ENCODE measurements at places on chromosomes 5 and 9. TPM values are rescaled to one million over a fixed set of nuclear protein-coding genes. Genes with fewer than 3 reads are reported as not detected.

- no peak overlapping the region for H3K4me3 ChIP-seq
- H3K27ac ChIP-seq: no peak overlapping the region
- no peaks in the 10 kb centered on the region for H3K27me3 ChIP-seq
Measured at GRCh38 chr5:154058055-154059038, 19.6 kb downstream of the MFAP3 start.

IRX2 gene
- total RNA-seq: 0.07 TPM

GRCh38 chr9:70420441-70421271 lies 6.2 kb upstream of the KLF9 start:
- H3K4me1 ChIP-seq: peaks cover 34% of the 10 kb centered on the region
- no peaks in the 10 kb centered on the region for H3K36me3 ChIP-seq
- no peaks in the 10 kb centered on the region for H3K27me3 ChIP-seq
- peak overlapping the region; percentile 100 for H3K27ac ChIP-seq
- H3K4me3 ChIP-seq: peak overlapping the region; percentile 49

DNA sequence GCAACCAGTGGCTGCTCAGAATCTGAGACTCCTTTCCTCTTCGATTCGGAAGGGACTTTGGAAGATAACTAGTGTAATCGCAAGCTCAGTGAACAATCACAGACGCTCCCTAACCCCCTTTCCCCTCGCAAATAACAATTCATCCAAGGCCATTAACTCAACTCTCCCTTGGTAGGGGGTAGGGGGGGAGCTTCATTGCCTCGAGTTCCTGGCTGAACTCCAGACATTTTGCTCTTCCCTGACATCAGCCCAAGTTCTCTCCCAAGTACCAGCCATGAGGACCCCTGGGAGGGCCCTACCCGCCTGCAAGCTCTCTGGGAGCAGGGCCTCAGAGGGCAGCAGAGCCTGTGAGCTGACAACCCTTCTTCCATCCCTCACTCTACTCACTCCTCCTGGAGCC lies 8.4 kb downstream of the FAM163B start:
- no peak overlapping the region for H3K27ac ChIP-seq
- H3K36me3 ChIP-seq: no peaks in the 10 kb centered on the region
- H3K4me3 ChIP-seq: no peak overlapping the region
- peaks cover 33% of the 10 kb centered on the region for H3K27me3 ChIP-seq
- H3K4me1 ChIP-seq: 0 out of 2 replicates have a peak, but pooled peaks cover 3% of the 10 kb centered on the region

FOXD4L4 gene
- not detected for total RNA-seq

DNA sequence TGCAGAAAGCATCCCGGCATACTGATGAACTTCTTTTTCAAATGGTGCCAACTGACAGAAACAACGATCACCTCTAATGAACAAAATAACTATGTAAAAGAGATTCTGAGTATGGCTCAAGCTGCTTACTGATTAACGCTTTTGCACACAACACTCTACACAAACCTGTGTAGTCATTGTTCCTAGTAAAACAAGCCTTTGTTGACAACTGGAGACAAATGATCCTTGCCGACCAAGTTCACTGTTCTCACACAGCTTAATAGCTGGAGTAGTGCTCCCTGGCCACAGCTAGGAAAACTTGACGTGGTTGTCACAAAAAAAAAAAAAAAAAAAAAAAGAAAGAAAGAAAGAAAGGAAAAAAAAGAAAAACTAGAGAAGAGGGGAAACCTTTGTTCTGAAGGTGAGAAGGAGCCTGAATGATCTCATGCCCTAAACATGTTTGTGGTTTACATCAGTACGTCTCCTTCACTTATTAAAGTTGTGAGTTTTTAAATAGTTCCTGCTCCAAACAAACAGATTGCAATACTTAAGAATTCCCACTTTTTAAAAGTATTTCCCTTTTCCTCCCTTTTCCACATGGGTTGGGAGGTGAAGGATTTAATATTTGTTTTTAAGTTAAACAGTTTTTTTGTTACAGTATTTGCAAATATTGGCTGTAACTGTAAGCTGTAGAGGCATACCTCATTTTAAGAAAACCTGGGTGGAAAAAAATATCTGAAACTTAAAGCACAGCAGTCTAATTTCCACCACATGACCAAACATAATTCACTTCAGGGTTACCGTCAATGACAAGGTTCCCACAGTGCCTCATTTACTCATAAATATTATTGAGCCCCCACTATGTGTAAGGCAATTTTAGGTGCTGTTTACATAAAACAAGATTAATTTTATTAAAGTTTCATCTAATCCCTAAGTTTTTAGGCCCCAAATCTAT lies 63.7 kb downstream of the GLIS3 start:
- H3K27me3 ChIP-seq: no peaks in the 10 kb centered on the region
- DNase-seq: no peak
- no peak overlapping the region for H3K4me3 ChIP-seq
- no peaks in the 10 kb centered on the region for H3K36me3 ChIP-seq

DNA sequence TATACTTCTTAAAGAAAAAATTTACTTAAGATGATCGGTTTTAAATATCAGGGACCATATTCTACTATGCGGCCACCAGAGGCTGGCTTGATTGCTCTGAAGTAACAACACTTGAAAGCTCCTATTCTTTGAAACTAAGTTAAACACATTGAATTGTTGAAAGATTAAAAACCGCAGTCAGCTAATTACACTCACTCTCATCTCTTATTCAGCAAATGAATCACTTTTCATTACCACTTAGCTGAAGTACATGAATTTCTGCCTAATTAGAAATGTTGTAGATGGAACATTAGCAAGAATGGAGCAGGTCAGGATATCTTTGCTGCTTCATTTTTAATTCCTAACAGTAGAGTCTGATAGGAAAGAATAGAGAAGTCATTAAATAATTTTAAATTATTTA lies 42.3 kb downstream of the LSM11 start:
- no peak overlapping the region for H3K27ac ChIP-seq
- no peaks in the 10 kb centered on the region for H3K27me3 ChIP-seq
- H3K4me3 ChIP-seq: no peak overlapping the region
- DNase-seq: no peak
- H3K36me3 ChIP-seq: peaks cover 46% of the 10 kb centered on the region

PCDHA1 gene
- total RNA-seq: not detected

GRCh38 chr9:137971477-137972138 lies 94.0 kb downstream of the CACNA1B start:
- H3K27ac ChIP-seq: no peak overlapping the region
- DNase-seq: no peak
- H3K4me1 ChIP-seq: no peaks in the 10 kb centered on the region

GRCh38 chr9:37994639-37995347 lies 74.2 kb downstream of the SHB start:
- peaks cover 33% of the 10 kb centered on the region for H3K4me1 ChIP-seq
- H3K36me3 ChIP-seq: no peaks in the 10 kb centered on the region
- DNase-seq: no peak
- H3K27me3 ChIP-seq: no peaks in the 10 kb centered on the region

DNA sequence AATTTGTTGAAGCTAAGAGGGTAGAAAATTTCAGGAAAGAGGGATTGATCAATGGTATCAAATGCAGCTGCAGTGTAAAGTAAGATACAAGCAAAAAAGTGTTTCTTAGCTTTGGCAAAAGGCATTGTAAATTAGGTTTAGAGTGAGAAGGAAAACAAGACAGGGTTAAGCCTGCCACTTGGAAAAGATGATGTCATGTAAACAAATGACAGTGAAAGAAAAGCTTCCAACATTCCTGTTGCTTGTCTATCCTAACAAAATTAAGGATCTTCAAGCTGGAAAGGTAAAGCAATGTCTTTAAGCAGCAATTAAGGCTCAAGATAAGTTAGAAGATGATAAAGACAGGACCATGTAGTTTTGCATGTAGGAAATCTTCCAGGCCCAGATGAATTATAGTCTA lies 139.1 kb upstream of the PPP2R2B start:
- no peak for DNase-seq
- H3K36me3 ChIP-seq: no peaks in the 10 kb centered on the region
- no peak overlapping the region for H3K27ac ChIP-seq
- no peaks in the 10 kb centered on the region for H3K4me1 ChIP-seq
